Stimulated activated CD8-positive, alpha-beta memory T cell treated with anti-CD3 and anti-CD28 coated beads, Interleukin-15, amount 100 ng/mL, for 4 hours (primary cell): ENCODE measurements at places on chromosomes 2 and 18.

GRCh38 chr2:84694088-84694622, 177.9 kb downstream of the DNAH6 start:
- no peak for DNase-seq

GRCh38 chr2:231549446-231550239, 19.4 kb upstream of the NMUR1 start:
- no peak for DNase-seq

DNA sequence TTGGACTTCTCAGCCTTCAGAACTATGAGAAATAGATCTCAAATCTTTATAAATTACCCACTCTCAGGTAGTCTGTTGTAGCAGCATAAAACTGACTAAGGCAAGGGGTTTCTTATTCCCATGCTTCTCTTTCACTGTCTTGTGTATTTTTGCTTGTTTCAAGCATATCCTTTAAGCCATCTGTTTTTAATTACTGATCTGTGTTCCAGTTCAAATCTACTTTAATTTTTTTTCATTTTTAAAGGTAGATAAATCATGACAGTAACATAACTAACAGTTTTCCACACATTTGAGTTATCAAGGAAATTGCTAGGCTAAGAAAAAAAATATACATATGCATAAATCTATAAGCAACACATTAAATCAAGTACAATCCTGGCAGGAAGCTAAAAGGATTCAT, 317.9 kb upstream of the TNP1 start:
- DNase-seq = no peak

GRCh38 chr2:45607701-45608100, 3.4 kb downstream of the SRBD1 start:
- no peak for DNase-seq

GRCh38 chr2:132671151-132671835, 1.3 kb upstream of the LYPD1 start:
- DNase-seq = no peak

DNA sequence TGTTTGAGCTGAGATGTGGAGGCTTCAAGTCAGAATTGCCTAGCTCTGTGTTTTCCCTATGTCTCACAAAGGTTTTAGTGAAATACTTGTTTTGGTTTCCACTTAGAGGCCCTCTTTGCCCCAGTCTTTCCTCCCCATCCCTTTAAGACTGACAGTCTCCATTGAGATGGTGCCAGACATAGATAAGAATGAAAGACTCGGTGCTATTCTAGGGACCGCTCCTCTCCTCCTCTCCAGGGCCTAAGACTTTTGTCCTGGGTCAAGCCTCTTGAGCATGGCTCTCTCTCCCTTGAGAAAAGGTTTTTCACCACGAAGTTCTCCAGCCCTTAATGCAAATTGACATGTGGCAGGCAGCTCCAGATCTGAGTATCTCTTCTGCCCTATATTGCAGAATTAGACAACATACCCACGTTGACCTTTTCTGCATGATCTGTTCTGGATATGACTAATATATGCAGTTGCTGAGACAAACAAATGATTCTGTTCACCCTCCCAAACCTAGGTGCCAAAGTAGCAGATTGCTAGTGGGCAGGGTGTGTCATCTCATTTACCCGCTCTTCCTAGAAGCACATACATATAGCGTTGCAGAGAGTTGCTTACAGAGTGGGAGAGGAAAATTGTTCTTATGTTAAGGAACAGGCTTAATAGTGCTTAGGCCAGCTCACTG, 47.5 kb upstream of the ACSL3 start:
- no peak for DNase-seq

GRCh38 chr18:68839701-68840100, 41.8 kb downstream of the CCDC102B start:
- DNase-seq = no peak
